AG09309 (cell line): ENCODE measurements at places on chromosomes 5 and 9.

GRCh38 chr5:122751293-122751782 lies 23.5 kb upstream of the SNX2 start:
- DNase-seq: no peak

DNA sequence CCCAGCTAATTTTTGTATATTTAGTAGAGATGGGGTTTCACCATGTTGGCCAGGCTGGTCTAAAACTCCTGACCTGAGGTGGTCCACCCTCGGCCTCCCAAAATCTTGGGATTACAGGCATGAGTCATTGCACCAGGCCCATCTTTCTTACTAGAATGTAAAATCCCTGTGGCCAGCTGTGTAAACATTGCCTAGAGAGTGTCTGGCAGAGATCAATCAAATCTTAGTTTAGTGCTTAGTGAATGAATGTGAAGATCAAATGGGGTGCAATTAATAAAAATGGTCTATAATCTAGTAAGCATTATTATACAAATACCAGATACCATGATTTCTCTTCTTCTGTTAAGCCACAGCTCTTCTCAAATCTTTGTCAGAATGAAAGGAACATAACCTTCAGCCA lies 289.9 kb downstream of the KCTD16 start:
- no peak for DNase-seq

- DNase-seq: no peak
Observed at GRCh38 chr5:99398976-99399375, 470.2 kb upstream of the CHD1 start.

DNA sequence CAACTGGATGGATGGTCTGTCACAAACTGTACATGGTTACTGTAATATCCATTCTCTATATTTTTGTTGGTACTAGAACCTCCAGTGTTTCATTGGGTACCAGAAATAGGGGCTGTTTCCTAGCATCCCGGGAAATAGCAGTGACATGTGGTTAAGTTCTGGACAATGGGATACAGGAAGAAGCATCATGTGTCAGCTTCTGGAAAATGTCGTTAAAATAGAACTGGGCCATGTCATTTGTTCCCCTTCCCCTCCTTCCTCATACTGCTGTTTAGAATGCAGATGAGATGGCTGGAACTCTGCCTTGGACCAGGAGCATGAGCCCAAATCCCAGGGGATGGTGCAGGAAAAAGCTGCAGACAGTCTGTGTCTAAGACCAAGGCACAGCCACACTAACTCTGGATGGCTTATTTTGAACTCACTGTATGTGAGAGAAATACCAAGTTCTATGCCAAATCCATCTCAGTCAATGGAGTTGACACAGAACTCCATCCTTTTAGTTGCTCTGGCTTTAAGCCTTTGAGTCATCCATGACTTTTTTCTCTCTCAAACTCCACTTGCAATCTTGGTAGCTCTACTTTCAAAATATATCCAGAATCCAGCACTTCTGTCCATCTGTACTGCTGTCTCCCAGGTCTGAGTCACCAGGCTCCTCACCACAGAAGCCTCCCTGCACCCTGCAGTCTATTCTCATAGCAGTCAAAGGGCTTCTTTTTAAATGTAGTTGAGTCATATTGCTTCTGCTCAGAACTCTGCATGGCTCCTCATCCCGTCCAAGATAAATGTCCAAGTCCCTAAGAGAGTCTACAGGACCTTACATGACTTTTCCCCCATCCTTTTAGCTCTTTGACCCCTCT lies 184.2 kb downstream of the NSG2 start:
- peak; percentile 80 for DNase-seq

GRCh38 chr5:14727428-14727865 lies 62.9 kb downstream of the OTULIN start:
- DNase-seq: no peak

- no peak for DNase-seq
Observed at GRCh38 chr9:134929193-134930158, 11.8 kb upstream of the FCN1 start.

GRCh38 chr5:142863856-142864255 lies 93.7 kb downstream of the ARHGAP26 start:
- DNase-seq: no peak
